ENCODE measurements at places on chromosomes 6 and 20.

- no peak for DNase-seq
These were observed 415.8 kb downstream of the PREX1 start for GRCh38 chr20:48411919-48412522.

GRCh38 chr6:78709021-78709420 lies 158.3 kb upstream of the IRAK1BP1 start:
- no peak for DNase-seq

- DNase-seq = no peak
These were observed 1.1 kb upstream of the NECAB3 start for GRCh38 chr20:33675136-33675959.

DNA sequence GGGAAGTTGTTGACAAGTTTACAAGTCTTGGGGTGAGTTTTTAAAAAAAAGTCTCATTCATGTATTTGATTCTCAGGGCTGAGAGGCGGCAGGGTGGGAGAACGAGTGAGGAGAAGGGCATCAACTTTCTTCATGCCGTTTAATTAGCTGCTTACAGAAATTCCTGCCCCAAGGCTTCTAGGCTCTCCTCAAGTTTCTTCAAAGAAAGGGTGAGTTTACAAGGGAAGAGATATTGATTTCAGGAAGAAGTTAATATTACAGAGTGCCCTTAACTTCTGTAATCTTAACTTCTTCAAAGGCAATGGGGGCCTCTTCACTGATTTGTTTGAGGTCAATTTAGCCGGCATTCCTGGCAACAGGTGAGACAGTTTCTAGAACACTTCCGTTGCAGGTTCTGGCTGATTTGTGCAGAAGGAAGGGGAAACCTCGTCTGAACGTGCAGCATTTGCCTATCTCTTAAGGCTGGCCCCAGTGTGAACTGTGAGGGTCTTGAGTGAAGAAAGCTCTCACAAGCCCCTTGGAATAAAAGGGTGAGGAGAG lies 3.4 kb upstream of the COL12A1 start:
- no peak for DNase-seq

DNA sequence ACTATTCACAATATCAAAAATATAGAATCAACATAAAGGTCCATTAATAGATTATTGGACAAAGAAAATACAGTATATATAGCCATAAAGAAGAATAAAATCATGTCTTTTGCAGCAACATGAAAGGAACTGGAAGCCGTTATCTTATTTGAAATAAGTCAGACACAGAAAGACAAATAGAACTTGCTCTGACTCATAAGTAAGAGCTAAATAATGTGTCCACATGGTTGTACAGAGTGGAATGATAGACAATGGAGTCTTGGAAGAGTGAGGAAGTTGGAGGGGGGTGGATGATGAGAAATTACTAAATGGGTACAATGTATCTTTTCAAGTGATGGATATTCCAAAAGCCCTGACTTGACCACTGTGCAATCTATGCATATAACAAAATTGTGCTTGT lies 613.5 kb downstream of the PHF3 start:
- DNase-seq = no peak
